ENCODE measurements at places on chromosomes 4 and X.

DNA sequence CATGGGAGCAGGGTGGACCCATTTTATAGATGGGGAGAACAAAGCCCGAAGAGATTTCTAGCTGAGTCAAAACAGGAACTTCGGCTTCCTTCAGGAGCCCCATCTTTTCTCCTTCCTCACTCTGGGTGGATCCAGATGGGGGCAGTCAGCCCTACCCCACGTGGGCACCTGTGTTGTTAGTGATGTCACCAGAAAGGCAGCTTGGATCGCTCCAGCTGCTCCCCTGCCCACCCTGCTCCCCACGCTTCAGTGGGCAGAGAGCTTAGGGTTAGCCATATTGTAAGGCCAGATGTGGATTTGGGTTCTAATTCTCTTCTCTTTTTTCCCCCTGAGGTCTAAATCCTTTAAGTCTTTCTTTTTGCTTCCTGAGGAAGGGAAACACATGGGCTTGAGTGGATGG lies 132.3 kb upstream of the PJA1 start:
- DNase-seq: no peak
- H3K4me1 ChIP-seq: no peaks in the 10 kb centered on the region
- no peaks in the 10 kb centered on the region for H3K27me3 ChIP-seq
- H3K4me3 ChIP-seq: no peak overlapping the region
- no peak overlapping the region for H3K27ac ChIP-seq
- no peaks in the 10 kb centered on the region for H3K36me3 ChIP-seq

- H3K27me3 ChIP-seq: no peaks in the 10 kb centered on the region
- no peaks in the 10 kb centered on the region for H3K36me3 ChIP-seq
- DNase-seq: no peak
- peak overlapping the region; percentile 27 for H3K4me3 ChIP-seq
- peak overlapping the region; percentile 93 for H3K27ac ChIP-seq
Observed at GRCh38 chr4:139658586-139659382, 6.8 kb upstream of the MGST2 start.

- DNase-seq: no peak
- H3K27me3 ChIP-seq: no peaks in the 10 kb centered on the region
- no peak overlapping the region for H3K27ac ChIP-seq
- peaks cover 14% of the 10 kb centered on the region for H3K36me3 ChIP-seq
- H3K4me1 ChIP-seq: peaks cover 69% of the 10 kb centered on the region
Observed at GRCh38 chrX:66018585-66019309, 21.1 kb downstream of the VSIG4 start.

- H3K36me3 ChIP-seq: no peaks in the 10 kb centered on the region
- H3K27me3 ChIP-seq: no peaks in the 10 kb centered on the region
- H3K4me3 ChIP-seq: no peak overlapping the region
- no peaks in the 10 kb centered on the region for H3K4me1 ChIP-seq
- H3K27ac ChIP-seq: no peak overlapping the region
Observed at GRCh38 chr4:150308824-150309472, 230.7 kb downstream of the DCLK2 start.

GRCh38 chr4:91319556-91320268 lies 984.1 kb upstream of the GRID2 start:
- no peak overlapping the region for H3K27ac ChIP-seq
- H3K4me3 ChIP-seq: no peak overlapping the region
- H3K27me3 ChIP-seq: no peaks in the 10 kb centered on the region
- no peak for DNase-seq
- H3K4me1 ChIP-seq: no peaks in the 10 kb centered on the region
- H3K36me3 ChIP-seq: no peaks in the 10 kb centered on the region

GRCh38 chr4:147524601-147525000 lies 43.7 kb downstream of the EDNRA start:
- H3K4me3 ChIP-seq: no peak overlapping the region
- no peak for DNase-seq
- no peaks in the 10 kb centered on the region for H3K36me3 ChIP-seq
- H3K27me3 ChIP-seq: peaks cover 11% of the 10 kb centered on the region

- H3K36me3 ChIP-seq: no peaks in the 10 kb centered on the region
- no peak for DNase-seq
- H3K27ac ChIP-seq: no peak overlapping the region
- no peak overlapping the region for H3K4me3 ChIP-seq
Observed at GRCh38 chrX:40912166-40912565, 173.1 kb upstream of the USP9X start.

DNA sequence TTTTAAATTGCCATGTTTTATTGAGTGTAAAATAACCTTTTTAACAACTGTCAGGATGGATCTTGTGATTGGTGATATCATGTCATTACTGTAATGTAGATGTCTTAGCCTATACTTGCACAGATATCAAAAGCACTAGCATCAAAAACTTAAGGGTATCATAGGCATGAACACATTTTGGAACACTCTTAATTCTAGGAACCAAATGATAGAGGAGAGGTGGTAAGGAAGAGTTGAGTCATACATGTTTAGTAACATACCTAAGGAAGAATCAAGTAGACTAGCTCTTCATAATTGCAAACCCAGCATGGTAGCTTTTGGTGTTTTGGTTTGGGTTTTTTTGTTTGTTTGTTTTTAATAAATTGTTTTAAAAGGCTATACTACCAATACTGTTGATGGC lies 43.4 kb downstream of the SMARCAD1 start:
- no peak overlapping the region for H3K4me3 ChIP-seq
- peaks cover 52% of the 10 kb centered on the region for H3K36me3 ChIP-seq
- DNase-seq: no peak
- peaks cover 8% of the 10 kb centered on the region for H3K4me1 ChIP-seq
- no peaks in the 10 kb centered on the region for H3K27me3 ChIP-seq

DNA sequence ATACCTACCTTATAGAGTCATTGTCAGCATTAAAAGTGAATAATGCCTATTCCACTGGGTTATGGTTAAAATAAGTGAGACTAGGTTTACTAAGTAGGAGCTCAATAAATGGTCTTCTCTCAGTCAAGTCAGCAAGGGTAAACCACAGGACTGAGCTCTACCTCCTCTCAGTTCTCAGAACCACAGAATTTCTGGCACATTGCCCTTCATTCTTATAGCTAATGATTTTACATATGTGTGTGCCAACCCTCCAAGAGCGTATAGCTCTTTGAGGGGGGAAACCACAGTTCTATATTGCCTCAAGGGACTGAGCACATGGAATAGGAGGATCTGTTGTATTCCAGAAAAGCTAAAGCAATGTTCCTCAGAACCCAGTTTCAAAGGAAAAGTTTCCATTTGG lies 124.8 kb downstream of the ATG4A start:
- no peaks in the 10 kb centered on the region for H3K27me3 ChIP-seq
- H3K4me1 ChIP-seq: no peaks in the 10 kb centered on the region
- H3K27ac ChIP-seq: no peak overlapping the region
- H3K36me3 ChIP-seq: no peaks in the 10 kb centered on the region

- no peaks in the 10 kb centered on the region for H3K36me3 ChIP-seq
- no peak for DNase-seq
- no peak overlapping the region for H3K4me3 ChIP-seq
- H3K4me1 ChIP-seq: no peaks in the 10 kb centered on the region
Observed at GRCh38 chr4:8010618-8011017, 71.0 kb upstream of the AFAP1 start.

DNA sequence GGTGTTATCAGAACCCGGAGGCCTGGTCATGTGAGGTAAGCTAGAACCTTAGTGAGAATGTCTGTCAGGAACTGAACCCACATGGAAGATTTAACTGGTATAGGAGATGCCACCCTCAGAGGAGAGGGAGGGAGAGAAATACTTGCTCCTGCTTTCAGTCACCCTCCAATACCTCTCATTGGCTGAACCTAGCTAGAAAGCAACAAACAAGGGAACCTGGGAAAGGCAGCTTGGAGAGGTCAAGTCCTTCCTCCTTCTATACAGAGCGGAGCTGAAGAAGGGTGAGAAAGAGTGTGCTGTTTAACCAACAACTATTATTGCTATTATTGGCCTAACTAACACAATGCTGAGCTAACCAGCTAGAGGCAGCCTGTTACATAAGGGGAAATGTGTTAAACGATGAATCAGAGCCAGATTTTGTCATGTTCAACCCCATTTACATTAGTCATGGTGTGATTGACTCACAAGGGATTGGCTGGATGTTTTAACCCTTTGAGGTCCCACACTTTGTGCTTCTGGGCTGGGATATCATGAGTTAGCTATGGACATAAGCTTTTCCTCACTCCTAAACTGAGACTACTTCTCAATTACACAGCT lies 96.5 kb upstream of the ESX1 start:
- H3K27ac ChIP-seq: no peak overlapping the region
- no peaks in the 10 kb centered on the region for H3K27me3 ChIP-seq

DNA sequence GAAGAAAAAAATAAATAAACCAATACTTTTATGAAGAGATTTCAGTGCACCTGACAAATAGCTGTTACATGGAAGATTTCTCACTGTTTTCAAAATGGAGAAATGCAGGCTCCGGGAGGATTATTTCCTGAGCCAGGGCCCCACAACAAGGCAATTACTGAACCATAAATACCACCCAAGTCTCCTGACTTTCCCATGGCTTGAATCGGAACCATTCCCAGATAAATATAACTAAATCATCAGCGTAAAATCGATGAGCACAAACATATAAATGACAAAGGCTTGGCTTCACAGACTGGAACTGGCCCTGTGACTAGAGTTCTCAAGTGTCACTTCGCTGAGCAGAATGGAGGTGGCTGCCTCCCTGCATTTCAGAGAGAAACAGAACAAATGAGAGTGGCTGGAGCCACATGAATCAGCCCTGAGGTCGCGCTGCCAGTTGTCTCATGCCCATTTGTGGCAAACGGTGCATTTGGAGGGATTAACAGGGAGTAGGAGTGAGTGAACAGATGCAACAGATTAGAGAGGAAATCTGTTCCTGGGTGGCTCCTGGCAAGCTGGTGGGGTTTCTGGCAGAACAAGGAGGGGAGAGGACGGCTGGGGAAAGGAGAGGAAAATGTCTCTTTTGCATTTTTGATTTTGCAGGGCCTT lies 57.3 kb upstream of the STIM2 start:
- no peak overlapping the region for H3K4me3 ChIP-seq
- no peak for DNase-seq
- no peaks in the 10 kb centered on the region for H3K36me3 ChIP-seq
- H3K27ac ChIP-seq: no peak overlapping the region
- no peaks in the 10 kb centered on the region for H3K27me3 ChIP-seq

DNA sequence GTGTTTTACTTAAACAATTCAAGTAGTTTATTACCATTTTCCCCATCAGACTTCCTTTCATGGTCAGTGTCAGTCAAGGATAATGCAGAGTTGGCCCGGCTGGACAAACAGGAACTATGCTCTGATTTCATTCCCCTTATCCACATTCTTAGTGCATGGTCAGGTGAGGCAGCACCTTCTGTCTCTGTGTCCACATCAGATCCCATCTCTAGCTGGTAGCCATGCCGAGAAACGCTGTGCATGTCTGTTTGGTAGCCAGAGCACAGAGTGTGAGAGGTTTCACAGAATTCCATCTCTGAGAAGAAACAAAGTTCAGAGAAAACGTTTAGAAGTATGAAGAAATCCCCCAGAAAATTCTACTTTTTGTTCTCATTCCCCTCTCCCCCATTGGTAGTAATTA lies 423.7 kb upstream of the TEX13C start:
- no peak overlapping the region for H3K4me3 ChIP-seq
- H3K27me3 ChIP-seq: no peaks in the 10 kb centered on the region
- H3K4me1 ChIP-seq: no peaks in the 10 kb centered on the region
- no peak overlapping the region for H3K27ac ChIP-seq

- no peak overlapping the region for H3K4me3 ChIP-seq
- H3K36me3 ChIP-seq: no peaks in the 10 kb centered on the region
- no peaks in the 10 kb centered on the region for H3K27me3 ChIP-seq
- no peak for DNase-seq
- H3K27ac ChIP-seq: no peak overlapping the region
Observed at GRCh38 chr4:13980317-13981310, 353.1 kb upstream of the BOD1L1 start.

- no peak for DNase-seq
- no peak overlapping the region for H3K4me3 ChIP-seq
- no peak overlapping the region for H3K27ac ChIP-seq
- H3K4me1 ChIP-seq: no peaks in the 10 kb centered on the region
Observed at GRCh38 chrX:137999552-137999951, 433.6 kb downstream of the ZIC3 start.

GRCh38 chr4:156472624-156473023 lies 499.0 kb downstream of the PDGFC start:
- H3K27ac ChIP-seq: no peak overlapping the region
- no peaks in the 10 kb centered on the region for H3K4me1 ChIP-seq
- no peaks in the 10 kb centered on the region for H3K36me3 ChIP-seq
- no peak for DNase-seq
- H3K27me3 ChIP-seq: no peaks in the 10 kb centered on the region

- no peaks in the 10 kb centered on the region for H3K36me3 ChIP-seq
- H3K4me3 ChIP-seq: no peak overlapping the region
- H3K27ac ChIP-seq: no peak overlapping the region
- no peaks in the 10 kb centered on the region for H3K4me1 ChIP-seq
Observed at GRCh38 chr4:129223945-129224344, 128.0 kb downstream of the C4orf33 start.

- H3K36me3 ChIP-seq: no peaks in the 10 kb centered on the region
- H3K27ac ChIP-seq: no peak overlapping the region
- no peaks in the 10 kb centered on the region for H3K4me1 ChIP-seq
- H3K27me3 ChIP-seq: no peaks in the 10 kb centered on the region
- no peak overlapping the region for H3K4me3 ChIP-seq
- no peak for DNase-seq
Observed at GRCh38 chr4:18110099-18110498, 88.5 kb upstream of the LCORL start.

DNA sequence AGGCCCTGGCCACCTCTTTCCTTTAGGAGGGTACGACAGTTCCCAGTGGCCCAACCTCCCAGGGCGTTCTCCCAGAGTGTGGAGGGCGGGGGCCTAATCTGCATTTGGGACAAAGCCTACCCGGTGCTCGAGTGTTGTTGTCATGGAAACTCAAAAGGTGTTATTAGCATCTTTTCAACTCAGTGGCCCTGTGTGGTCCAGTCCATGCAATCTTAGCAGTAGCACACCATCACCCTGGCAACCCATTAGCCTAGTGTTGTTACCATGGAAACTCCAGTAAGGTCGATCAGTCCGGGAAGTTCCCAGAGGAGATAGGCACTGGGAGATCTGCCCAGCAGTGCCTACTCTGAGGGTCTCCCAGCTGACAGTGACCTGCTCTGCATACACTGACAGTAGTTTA lies 20.2 kb downstream of the APLN start:
- H3K36me3 ChIP-seq: no peaks in the 10 kb centered on the region
- peaks cover 6% of the 10 kb centered on the region for H3K4me1 ChIP-seq
- no peak overlapping the region for H3K27ac ChIP-seq
- H3K4me3 ChIP-seq: no peak overlapping the region

DNA sequence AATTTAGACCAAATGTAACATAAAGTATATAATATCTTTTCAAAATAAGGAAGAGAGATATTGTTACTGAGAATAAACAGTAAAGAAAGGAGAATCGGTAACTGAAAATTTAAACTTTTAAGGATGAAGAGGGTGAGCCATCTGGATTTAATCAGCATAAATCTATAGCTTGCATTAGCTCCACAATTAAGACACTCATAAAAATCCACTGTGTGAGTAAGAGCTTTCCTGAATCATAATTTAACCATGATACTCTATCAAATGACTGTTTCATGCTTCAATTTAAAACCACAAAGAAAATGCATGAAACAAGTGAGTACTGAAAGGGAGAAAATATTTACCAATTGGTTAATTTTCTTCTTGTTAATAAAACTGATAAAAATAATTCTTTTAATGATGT lies 951.5 kb upstream of the SLIT2 start:
- no peaks in the 10 kb centered on the region for H3K4me1 ChIP-seq
- no peaks in the 10 kb centered on the region for H3K27me3 ChIP-seq
- H3K27ac ChIP-seq: no peak overlapping the region

- H3K27ac ChIP-seq: peak overlapping the region; percentile 88
- H3K27me3 ChIP-seq: no peaks in the 10 kb centered on the region
- H3K36me3 ChIP-seq: no peaks in the 10 kb centered on the region
- H3K4me1 ChIP-seq: peaks cover 49% of the 10 kb centered on the region
- DNase-seq: no peak
Observed at GRCh38 chrX:20437683-20438082, 171.0 kb upstream of the RPS6KA3 start.
